NCI-H1105 (cell line): ENCODE measurements at places on chromosomes 11 and 22.

GRCh38 chr11:118002010-118002540, 15.9 kb downstream of the IL10RA start:
- DNase-seq: no peak

GRCh38 chr22:22687638-22688500, 43.5 kb downstream of the GGTLC2 start:
- peak; percentile 16 for DNase-seq

DNA sequence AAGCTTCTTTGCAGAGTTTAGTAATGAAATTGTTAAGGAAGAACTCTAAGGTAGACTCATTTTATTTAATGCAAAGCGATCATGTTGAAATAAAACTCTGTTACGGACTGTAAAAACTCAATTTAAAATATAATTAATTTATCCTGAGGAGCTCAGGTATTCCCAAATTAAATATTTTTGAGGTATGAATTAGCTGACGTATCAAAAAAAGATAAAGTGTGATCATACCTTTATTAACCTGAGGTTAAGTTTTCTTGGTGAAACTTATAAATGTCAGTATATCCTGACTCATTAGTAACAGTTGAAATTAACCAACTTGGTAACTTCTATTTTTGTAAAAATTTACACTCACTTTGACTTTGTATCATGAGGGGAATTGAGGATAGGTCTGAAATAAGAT, 130.4 kb downstream of the PAX6 start:
- DNase-seq: no peak

DNA sequence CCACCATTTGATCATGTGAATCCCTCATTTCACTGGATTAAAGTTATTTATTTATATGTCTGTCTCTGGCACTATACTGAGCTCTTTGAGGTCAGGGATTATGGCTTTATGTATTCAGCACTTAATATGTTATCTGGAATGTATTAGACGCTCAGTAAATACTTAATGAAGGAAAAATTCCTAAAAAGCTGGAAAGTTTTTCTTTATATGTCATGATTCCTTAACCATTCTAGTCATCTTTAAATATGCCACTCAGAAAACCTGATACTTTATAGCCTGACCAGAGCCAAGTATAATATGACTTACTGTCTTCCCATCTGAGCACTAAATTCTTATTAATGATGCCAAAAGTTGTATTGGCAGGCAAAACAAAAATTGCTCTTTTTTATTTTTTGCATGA, 27.1 kb downstream of the RNF169 start:
- DNase-seq: no peak

DNA sequence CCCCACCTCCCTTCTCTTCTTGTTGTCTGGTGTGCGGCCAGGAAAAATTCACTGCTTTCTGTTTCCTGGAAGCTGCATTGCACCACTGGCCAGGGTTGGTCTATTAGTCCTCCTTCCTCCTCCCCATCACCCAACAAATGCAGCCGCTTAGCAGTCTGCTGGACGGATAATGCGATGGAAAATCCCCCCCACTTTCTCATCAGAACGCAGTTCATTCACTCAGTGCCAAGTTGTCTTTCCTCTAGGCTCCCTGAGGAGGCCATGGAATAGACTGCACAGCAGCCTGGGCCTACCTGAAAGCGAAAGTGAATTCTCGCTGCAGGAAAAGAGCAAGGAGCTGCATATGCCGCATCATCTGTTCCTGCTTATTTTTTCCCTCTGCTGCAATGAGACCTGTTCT, 513.6 kb downstream of the METTL15 start:
- no peak for DNase-seq

DNA sequence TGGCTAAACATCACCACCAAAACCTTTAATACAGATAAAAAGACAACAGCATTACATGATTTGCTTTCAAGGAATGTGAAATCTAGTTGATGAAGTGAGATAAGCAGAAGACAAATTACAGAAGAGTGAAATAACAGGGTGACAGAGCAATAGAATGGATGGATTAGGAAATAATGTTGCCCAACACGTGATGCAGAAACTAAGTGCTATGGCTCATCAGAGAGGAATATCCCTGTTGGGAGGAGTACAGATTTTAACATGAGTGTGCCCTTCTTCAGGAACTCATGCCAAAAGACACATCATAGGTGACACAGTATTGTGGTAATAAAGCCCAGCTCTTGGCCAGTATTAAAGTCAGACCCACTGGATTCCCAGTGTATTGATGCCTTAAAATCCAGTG, 176.6 kb upstream of the RAG2 start:
- DNase-seq: no peak

DNA sequence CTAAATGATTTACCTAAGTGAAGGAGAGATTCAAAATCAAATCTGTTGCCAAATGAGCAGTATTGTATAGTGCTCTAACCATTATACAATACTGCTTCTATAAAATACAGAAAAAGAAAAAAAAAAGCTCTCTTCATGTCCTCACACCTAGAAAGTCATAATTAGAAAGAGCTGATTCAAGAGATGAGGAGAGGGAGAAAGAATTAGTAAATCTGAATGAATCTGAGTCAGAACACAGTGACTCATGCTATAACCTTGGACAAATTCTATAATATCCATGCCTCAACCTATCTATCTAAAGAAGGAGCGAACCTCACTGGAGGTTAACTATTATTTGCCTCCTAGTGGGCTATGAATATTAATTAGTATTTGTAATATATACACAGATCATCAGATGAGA, 29.4 kb downstream of the AMBRA1 start:
- no peak for DNase-seq

DNA sequence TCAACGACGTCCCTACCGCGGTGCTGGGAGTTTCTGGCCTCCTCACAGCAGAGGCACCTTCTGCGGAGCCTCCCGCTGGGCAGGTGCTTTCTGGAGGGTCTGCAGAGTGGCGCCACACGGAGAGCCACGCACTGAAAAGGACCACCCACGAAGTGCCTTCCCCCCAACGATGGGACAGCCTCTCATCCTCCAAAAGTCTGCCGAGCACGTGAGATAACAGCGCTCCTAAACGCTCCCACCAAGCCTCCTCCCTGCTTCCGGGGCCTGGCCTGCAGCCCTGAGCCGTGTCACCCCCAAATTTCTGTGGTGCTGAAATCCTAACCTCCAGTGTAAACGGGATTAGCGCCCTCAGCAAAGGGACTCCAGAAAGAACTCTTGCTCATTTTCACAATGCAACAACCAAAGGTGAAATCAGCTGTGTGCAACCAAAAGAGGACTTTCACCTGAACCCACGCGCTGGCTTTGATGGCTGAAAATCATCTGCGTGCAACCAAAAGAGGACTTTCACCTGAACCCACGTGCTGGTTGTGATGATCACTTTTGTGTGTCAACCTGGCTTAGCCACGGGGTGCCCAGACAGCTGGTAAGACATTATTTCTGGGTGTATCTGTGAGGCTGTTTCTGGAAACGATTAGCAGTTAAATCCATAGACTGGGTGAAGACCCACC, 924.6 kb downstream of the BRD1 start:
- no peak for DNase-seq
